ENCODE measurements at places on chromosomes 11 and 22.

- H3K4me1 ChIP-seq = no peaks in the 10 kb centered on the region
- H3K27ac ChIP-seq = no peak overlapping the region
- no peaks in the 10 kb centered on the region for H3K36me3 ChIP-seq
- DNase-seq = no peak
- H3K4me3 ChIP-seq = no peak overlapping the region
Observed at GRCh38 chr11:95500466-95500865, 269.5 kb upstream of the SESN3 start.

DNA sequence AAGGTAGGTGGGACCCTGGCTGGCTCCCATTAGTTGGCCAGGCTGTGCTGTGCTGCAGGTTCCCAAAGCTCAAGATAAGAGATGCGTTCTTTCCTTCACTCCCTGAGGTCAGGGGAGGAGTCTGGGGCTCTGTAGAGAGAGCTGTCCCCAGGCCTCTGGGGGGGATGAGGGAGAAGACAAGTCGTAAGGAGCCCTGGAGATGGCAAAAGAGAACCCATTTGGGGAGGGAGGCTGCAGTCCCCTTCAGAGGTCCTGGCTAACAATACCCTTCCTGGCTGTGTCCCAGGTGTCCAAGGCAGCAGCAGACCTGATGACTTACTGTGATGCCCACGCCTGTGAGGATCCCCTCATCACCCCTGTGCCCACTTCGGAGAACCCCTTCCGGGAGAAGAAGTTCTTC lies 916 bp downstream of the GNG3 start:
- H3K27me3 ChIP-seq = peaks cover 8% of the 10 kb centered on the region
- no peak for DNase-seq
- peaks cover 48% of the 10 kb centered on the region for H3K4me1 ChIP-seq
- peaks cover 1% of the 10 kb centered on the region for H3K36me3 ChIP-seq
- H3K4me3 ChIP-seq = peak overlapping the region; percentile 91

- no peaks in the 10 kb centered on the region for H3K36me3 ChIP-seq
- no peak overlapping the region for H3K27ac ChIP-seq
- peaks cover 2% of the 10 kb centered on the region for H3K27me3 ChIP-seq
- H3K4me1 ChIP-seq = no peaks in the 10 kb centered on the region
- no peak overlapping the region for H3K4me3 ChIP-seq
- DNase-seq = no peak
Observed at GRCh38 chr11:69861901-69862300, 42.7 kb upstream of the FGF3 start.

DNA sequence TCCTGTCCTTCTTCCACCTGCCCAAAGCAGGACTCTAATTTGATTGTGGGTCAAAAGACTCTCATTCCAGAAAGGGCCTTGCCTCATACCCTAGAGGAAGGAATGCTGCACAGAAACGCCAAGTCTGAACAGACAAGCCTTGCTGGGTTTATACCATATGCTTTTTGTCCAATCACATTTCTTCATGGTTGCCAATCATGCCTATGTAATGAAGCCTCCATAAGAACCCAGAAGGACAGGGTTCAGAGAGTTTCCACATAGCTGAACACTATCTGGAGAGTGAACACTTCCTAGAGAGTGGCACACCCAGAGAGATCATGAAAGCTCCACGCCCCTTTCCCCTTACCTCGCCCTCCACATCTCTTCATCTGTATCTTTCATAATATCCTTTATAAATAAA lies 4.8 kb upstream of the SAA2 start:
- DNase-seq = no peak
- no peaks in the 10 kb centered on the region for H3K36me3 ChIP-seq
- no peak overlapping the region for H3K27ac ChIP-seq
- no peak overlapping the region for H3K4me3 ChIP-seq
- peaks cover 4% of the 10 kb centered on the region for H3K27me3 ChIP-seq

- H3K36me3 ChIP-seq = no peaks in the 10 kb centered on the region
- peaks cover 17% of the 10 kb centered on the region for H3K27me3 ChIP-seq
- H3K4me1 ChIP-seq = no peaks in the 10 kb centered on the region
- no peak overlapping the region for H3K4me3 ChIP-seq
Observed at GRCh38 chr11:130165601-130166456, 6.2 kb downstream of the ST14 start.

All from immature natural killer cell (primary cell).